Osteocyte (in vitro differentiated cells): ENCODE measurements at places on chromosomes 7 and 10. TPM values are rescaled to one million over a fixed set of nuclear protein-coding genes. Genes with fewer than 3 reads are reported as not detected.

GRCh38 chr7:70614237-70615045 is 517.5 kb upstream of the GALNT17 start:
- H3K27me3 ChIP-seq, result no peaks in the 10 kb centered on the region
- peak; percentile 88 for DNase-seq
- H3K4me3 ChIP-seq, result no peak overlapping the region
- H3K27ac ChIP-seq, result peak overlapping the region; percentile 72
- H3K4me1 ChIP-seq, result peaks cover 23% of the 10 kb centered on the region
- peaks cover 2% of the 10 kb centered on the region for H3K36me3 ChIP-seq

- peak overlapping the region; percentile 1 for H3K27ac ChIP-seq
- no peak overlapping the region for H3K4me3 ChIP-seq
- DNase-seq, result no peak
- peaks cover 40% of the 10 kb centered on the region for H3K36me3 ChIP-seq
- no peaks in the 10 kb centered on the region for H3K27me3 ChIP-seq
Measured at GRCh38 chr7:100091411-100092181, 2.8 kb downstream of the COPS6 start.

- H3K4me1 ChIP-seq, result peaks cover under 1% of the 10 kb centered on the region
- H3K4me3 ChIP-seq, result no peak overlapping the region
Measured at GRCh38 chr7:75591467-75592255, 99.5 kb downstream of the SPDYE5 start.

DNA sequence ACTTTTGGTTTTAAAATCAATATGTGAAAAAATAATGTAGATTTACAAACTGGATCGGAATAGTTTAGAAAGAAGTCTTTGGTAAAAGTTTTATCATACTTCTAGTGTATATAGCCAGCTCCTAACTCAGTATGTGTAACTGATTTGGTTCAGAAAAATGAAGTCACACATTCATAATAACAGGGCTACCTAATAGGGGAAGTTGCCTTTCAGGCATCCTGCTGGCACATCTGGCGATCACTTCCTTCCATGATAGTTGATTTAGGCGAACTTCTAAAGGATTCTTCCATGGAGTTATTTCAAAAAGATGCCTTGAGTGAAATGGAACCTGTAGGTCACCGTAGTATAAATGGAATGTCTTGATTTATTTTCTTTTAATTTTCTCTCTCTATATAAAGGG is 69.1 kb downstream of the SHH start:
- H3K27me3 ChIP-seq, result no peaks in the 10 kb centered on the region
- H3K36me3 ChIP-seq, result peaks cover 49% of the 10 kb centered on the region
- H3K27ac ChIP-seq, result no peak overlapping the region
- no peaks in the 10 kb centered on the region for H3K4me1 ChIP-seq
- DNase-seq, result no peak

DNA sequence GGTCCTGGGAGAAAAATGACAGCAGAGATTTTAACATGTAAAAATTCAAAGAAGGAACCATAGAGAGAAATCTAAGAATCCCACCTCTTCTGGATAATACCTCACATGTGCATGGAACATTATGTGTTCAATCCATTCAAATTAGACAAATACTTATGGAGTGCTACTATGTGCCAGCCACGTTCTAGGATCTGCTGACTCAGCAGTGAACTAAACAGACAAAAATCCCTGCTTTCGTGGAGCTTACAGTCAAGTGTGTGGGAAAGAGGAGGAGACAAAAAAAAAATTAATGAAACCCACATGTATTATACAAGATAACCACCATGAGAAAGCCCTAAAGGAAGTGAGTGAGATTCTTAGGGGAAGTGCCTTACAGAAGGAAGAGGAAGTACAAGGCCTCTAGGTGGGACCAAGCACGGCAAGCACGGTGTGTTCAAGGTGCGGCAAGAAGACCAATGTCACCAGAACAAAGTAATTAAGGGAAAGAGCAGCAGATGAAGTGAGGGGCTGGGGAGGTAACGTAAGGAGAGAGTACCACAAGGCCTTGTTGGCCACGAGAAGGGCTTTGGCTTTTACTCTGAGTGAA is 71.0 kb downstream of the SLC25A13 start:
- H3K4me3 ChIP-seq, result no peak overlapping the region
- no peaks in the 10 kb centered on the region for H3K27me3 ChIP-seq

Gene SHH
- 0.08 and 0.11 TPM in 2 replicates for total RNA-seq

GRCh38 chr10:1294748-1295147 is 238.6 kb downstream of the WDR37 start:
- H3K27me3 ChIP-seq, result no peaks in the 10 kb centered on the region
- peak overlapping the region; percentile 27 for H3K27ac ChIP-seq
- no peak for DNase-seq
- H3K36me3 ChIP-seq, result no peaks in the 10 kb centered on the region
- peaks cover 64% of the 10 kb centered on the region for H3K4me1 ChIP-seq
- H3K4me3 ChIP-seq, result no peak overlapping the region

GRCh38 chr10:110533149-110533548 is 34.3 kb upstream of the SMC3 start:
- H3K27ac ChIP-seq, result no peak overlapping the region
- no peaks in the 10 kb centered on the region for H3K27me3 ChIP-seq
- no peaks in the 10 kb centered on the region for H3K36me3 ChIP-seq
- H3K4me1 ChIP-seq, result peaks cover 35% of the 10 kb centered on the region

DNA sequence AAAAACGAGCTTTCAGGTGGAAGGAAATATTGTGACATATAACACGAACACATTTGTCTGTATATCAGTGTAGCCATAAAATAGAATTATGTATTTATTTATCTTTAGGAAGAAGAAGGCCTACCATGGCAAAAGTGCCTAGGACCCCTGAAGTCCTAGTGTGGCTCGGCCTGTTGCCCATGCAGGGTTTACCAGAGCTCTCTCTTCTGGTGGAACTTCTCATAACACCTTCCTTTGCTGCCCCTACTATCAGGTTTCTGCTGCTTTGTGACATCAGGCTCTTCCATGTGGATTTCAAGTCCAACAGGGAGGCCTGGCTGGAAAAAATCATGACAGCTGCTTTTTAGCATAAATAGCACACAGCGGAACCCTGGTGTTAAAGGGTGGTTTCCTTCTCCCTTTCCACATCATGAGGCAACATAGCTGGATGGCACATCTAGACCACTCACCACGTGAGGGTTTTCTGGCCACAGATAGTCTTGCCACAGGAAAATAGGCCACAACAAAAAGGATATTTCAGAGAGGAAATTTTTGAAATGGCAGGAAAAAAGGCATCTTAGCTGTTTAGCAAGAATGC is 44.8 kb upstream of the ADO start:
- H3K27ac ChIP-seq, result no peak overlapping the region
- no peak for DNase-seq
- H3K36me3 ChIP-seq, result no peaks in the 10 kb centered on the region

Gene SLC39A12
- not detected in 2 replicates for total RNA-seq

Gene BHLHA15
- not detected in 2 replicates for total RNA-seq

GRCh38 chr7:106126170-106126938 is 14.2 kb upstream of the SYPL1 start:
- no peak for DNase-seq
- no peaks in the 10 kb centered on the region for H3K36me3 ChIP-seq
- peaks cover 10% of the 10 kb centered on the region for H3K4me1 ChIP-seq
- H3K27ac ChIP-seq, result no peak overlapping the region

Gene GCK
- not detected in 2 replicates for total RNA-seq

DNA sequence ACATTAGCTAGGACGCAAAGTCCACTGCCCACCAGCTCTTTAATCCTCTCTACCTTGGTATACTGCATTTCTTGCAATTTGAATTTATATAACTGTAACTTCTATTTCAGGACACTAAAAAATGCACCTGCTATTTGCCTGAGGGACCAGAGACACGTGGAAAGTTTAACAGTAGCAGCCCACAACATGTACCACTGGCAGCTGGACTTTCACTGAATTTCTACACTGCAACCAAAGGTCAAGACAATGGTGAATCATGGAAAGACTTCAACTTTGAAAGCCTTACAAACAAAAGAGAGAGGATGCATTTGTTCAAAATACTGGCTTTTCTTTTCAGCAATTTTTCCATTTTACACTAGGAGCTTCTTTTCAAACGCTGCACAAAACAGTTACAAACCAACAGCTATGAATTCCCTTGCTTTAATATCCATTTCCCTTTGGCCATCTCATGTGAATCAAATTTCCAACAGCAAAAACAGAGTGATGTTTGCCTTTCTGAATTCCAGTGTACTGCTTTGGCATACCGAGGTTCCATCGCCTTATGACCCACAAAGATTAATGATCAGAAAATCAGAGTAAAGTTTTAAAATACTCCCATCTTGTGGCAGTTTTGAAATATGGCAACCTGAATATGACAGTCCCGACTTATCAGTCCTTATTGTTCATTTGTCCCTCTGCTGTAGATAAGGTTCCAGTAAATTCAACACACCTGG is 29.9 kb upstream of the HNRNPH3 start:
- peaks cover 15% of the 10 kb centered on the region for H3K4me1 ChIP-seq
- H3K27me3 ChIP-seq, result no peaks in the 10 kb centered on the region
- DNase-seq, result no peak

DNA sequence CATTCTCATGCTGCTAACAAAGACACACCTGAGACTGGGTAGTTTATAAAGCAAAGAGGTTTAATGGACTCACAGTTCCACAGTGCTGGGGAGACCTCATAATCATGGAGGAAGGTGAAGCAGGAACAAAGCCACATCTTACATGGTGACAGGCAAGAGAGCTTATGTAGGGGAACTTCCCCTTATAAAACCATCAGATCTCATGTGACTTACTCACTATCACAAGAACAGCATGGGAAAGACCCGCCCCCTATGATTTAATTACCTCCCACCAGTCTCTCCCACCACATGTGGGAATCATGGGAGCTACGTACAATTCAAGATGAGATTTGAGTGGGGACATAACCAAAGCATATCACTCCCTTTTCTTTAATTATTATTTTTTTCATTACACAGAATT is 16.6 kb downstream of the COL28A1 start:
- H3K4me3 ChIP-seq, result no peak overlapping the region
- H3K27ac ChIP-seq, result no peak overlapping the region
- DNase-seq, result no peak
- peaks cover 12% of the 10 kb centered on the region for H3K4me1 ChIP-seq
- H3K27me3 ChIP-seq, result no peaks in the 10 kb centered on the region

DNA sequence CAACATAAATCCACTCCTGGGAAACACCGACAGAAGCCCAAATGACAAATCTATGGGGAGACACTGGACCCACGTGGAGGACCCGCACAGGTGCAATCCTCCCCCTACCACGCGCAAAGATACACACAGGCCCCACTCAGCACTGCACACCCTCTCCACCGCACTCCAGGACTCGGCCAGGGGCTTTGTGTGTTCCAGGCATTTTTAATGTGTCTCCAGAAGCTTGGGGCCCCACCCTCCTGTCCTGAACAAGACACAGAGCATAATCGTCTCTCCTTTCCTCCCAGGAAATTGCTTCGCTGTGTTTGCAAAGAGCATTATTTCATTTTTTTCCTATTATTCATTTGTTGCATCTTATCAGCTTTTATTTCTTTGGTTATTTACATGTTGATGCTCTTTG is 82.8 kb downstream of the GLI3 start:
- H3K27ac ChIP-seq, result no peak overlapping the region
- no peaks in the 10 kb centered on the region for H3K27me3 ChIP-seq
- no peak overlapping the region for H3K4me3 ChIP-seq
- no peaks in the 10 kb centered on the region for H3K36me3 ChIP-seq
- DNase-seq, result no peak

Gene TRPV5
- not detected in 2 replicates for total RNA-seq

DNA sequence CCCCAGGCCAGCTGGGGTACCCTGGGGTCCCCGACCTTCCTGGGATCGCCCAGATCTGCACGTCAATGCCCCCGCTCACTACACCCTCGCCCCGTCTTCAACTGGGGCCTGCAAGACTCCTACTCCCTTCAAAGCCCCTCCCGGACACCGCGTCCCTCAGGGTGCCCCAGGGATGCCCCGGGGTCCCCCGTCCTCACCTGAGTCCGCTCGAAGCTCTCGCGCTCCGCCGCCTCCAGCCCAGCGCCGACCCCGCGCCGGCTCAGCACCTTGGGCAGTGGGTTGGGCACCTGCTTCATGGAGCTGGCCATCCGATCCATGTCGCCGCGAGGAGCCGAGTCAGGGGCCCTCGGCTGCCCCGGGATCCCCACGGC is at the start of gene HIP1:
TSS of gene HIP1 (minus strand) at position 338 of the 371 bp plus-strand sequence. CDS start at position 317, 21 bp downstream.
- peaks cover 4% of the 10 kb centered on the region for H3K36me3 ChIP-seq
- peak within 1 kb of the TSS; percentile 90 for H3K4me3 ChIP-seq
- peaks cover 53% of the 10 kb centered on the region for H3K4me1 ChIP-seq
- peaks cover 2% of the 10 kb centered on the region for H3K27me3 ChIP-seq
- H3K27ac ChIP-seq, result peak within 1 kb of the TSS; percentile 95
- no peak for DNase-seq

GRCh38 chr10:2978111-2978510 is 89.2 kb upstream of the PFKP start:
- DNase-seq, result no peak
- no peaks in the 10 kb centered on the region for H3K36me3 ChIP-seq
- H3K4me1 ChIP-seq, result peaks cover 44% of the 10 kb centered on the region
- no peaks in the 10 kb centered on the region for H3K27me3 ChIP-seq
- no peak overlapping the region for H3K4me3 ChIP-seq

- H3K4me3 ChIP-seq, result peak overlapping the region; percentile 11
- H3K27ac ChIP-seq, result peak overlapping the region; percentile 69
- peaks cover 31% of the 10 kb centered on the region for H3K4me1 ChIP-seq
- DNase-seq, result peak; percentile 84
- peaks cover 7% of the 10 kb centered on the region for H3K27me3 ChIP-seq
- H3K36me3 ChIP-seq, result no peaks in the 10 kb centered on the region
Measured at GRCh38 chr10:48634198-48634983, 29.5 kb upstream of the ARHGAP22 start.

DNA sequence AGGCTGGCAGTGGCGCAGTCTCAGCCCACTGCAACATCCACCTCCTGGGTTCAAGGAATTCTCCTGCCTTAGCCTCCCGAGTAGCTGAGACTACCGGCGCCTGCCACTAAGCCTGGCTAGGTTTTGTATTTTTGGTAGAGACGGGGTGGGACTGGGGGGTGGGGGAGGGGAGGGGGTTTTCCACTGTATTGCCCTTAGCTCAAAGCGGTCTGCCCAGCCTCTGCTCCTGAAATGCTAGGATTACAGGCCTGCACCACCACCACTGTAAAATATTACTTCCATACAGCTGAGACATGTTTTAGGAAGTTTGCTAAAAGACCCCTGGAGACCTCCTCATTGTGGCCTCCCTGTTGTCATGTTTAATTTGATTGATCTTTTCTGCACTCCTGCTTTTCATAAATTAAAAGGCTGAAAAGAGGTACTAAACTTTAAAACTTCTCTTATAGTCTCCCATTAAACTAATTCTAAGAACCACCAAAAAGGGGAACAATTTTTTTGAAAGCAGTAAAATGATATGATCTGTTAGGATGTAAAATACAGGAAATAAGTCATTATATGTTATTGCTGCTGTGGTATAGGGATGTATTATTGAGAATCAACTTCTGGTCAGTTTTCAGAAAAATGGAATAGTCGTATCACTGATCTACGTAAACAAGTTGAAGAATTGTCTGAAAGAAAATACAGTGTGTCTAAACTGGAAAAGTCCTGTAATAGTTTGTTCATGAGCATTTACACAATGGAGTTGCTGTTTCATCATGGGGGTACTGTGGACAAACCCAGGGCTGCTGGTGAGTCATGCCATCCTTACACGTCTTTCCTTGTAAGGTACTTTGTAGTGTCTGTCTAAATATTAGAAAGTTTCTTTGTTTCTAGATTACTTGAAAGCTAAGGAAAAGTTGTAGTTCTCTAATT is 72.9 kb upstream of the TMEM248 start:
- H3K27ac ChIP-seq, result peak overlapping the region; percentile 61
- H3K36me3 ChIP-seq, result no peaks in the 10 kb centered on the region
- H3K27me3 ChIP-seq, result no peaks in the 10 kb centered on the region
- H3K4me1 ChIP-seq, result peaks cover 26% of the 10 kb centered on the region
- DNase-seq, result no peak
- no peak overlapping the region for H3K4me3 ChIP-seq
